Activated naive CD4-positive, alpha-beta T cell treated with anti-CD3 and anti-CD28 coated beads, Interleukin-2, amount 10 ng/mL, durations not matched to agents 5 hours and 36 hours (primary cell): ENCODE measurements at places on chromosomes 1 and 21. TPM values are rescaled to one million over a fixed set of nuclear protein-coding genes. Genes with fewer than 3 reads are reported as not detected.

The BCAR3 gene
- total RNA-seq, result 1.5 TPM

The ADAMTS1 gene
- 1.1 TPM for total RNA-seq

The RAB25 gene
- 0.81 TPM for total RNA-seq

The GMEB1 gene
- 23.6 TPM for total RNA-seq

The C1orf216 gene
- 11.6 TPM for total RNA-seq

The SDHC gene
- total RNA-seq, result 153 TPM

The SPOCD1 gene
- total RNA-seq, result not detected

The OR6K3 gene
- total RNA-seq, result not detected
